Coronary artery (tissue), 2 donors: ENCODE measurements at places on chromosomes 5 and 9.
A peak's percentile ranks its signal among the peaks of the same experiment; 100 is the strongest.

- peak; percentile 11 for DNase-seq
These were observed 1.4 kb upstream of the SNX18 start for GRCh38 chr5:54516051-54516655.

- DNase-seq = no peak
These were observed 159.4 kb downstream of the KDM4C start for GRCh38 chr9:6917162-6917561.

DNA sequence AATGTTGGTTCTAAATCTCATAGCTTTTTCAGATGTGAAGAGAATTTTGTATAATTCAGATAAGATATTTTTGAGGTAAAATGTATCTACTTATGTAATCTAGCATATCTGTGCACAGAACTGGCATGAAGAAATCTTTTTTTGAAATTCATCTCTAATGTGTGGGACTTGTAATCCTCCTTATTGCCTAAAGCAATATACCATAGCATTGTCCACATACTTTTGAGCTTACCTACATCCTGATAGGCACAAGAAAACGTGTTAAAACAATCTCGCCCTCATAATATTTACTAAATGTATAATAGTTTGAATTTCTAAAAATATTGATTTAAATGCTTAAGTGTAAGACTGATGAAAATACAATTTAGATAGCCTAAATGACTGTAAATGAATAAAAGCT, 1686.5 kb upstream of the ACO1 start:
- no peak for DNase-seq

DNA sequence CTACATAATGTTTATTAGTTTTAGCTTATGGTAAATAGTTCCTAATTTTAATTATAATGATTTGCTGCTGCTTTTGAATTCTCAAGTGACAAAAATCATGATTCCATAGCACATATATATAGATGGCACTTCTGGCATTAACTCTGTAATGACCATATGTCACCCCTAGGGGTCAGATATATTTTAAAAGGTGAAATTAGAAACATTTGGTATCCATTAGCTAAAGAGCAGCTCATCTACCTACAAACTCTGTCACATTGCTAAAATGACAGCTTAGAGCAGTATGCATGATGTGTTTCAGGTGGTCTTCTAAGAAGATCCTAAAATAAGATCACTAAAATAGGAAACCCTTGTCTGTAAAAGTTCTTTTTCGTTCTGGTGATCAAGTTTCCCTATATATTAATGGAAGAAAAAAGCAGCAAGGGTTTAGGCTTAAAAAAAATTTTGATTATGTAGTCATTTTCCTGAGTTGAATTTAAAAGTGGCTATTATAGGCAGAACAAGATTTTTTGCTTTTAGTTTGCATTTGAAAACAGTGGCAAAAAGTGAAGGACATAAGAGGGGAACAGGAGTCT, 157.7 kb upstream of the POU5F2 start:
- DNase-seq = no peak

DNA sequence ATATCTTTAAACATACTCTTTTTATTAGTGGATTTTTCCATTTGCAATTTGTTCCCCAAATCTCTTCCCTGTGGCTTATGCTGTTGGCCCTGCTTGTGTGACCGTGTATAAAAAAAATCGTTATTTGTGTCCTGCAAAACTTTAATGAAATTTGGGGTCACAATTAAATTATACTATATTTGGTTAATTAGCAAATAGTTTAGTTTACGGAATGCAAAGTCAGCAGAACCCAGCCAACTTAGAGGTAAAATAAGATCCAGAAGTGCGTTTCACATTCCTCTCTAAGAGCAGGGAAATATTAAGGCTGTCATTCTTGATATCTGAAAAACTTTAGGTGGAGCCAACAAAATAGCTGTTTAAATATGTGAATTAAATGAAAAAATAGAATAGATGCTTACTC, 2023.5 kb upstream of the WWC1 start:
- DNase-seq = no peak

DNA sequence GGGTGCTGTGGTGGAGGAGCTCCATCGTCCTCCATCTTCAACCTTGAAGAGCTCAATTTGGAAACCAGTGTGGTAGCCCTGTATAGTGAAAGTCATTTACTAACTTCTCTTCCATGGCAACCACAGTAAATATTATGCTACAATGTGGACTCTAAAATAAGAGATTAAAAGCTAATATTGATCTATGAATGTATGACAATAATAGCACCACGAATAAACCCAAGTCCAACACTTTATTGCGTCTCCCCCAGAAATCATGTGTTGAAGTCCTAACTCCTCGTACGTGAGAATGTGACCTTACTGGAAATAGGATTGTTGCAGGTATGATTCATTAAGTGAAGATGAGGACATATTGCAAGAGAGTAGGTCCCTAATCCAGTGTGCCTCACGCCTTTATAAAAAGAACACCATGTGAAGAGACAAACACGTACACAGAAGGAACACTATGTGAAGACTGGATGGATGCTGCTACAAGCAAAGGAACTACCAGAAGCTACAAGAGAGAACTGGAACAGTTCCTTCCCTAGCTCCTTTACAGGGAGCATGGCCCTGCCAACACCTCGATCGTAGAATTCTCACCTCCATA, 276.2 kb downstream of the PDE4D start:
- no peak for DNase-seq

GRCh38 chr5:53037141-53037859, 48.1 kb downstream of the ITGA2 start:
- no peak for DNase-seq

GRCh38 chr5:54324651-54325271, 14.4 kb upstream of the ARL15 start:
- DNase-seq = no peak

- no peak for DNase-seq
These were observed 6.6 kb downstream of the GOLGA1 start for GRCh38 chr9:124934290-124934689.

GRCh38 chr9:134864821-134865190, 15.8 kb upstream of the FCN2 start:
- DNase-seq = peak; percentile 59

DNA sequence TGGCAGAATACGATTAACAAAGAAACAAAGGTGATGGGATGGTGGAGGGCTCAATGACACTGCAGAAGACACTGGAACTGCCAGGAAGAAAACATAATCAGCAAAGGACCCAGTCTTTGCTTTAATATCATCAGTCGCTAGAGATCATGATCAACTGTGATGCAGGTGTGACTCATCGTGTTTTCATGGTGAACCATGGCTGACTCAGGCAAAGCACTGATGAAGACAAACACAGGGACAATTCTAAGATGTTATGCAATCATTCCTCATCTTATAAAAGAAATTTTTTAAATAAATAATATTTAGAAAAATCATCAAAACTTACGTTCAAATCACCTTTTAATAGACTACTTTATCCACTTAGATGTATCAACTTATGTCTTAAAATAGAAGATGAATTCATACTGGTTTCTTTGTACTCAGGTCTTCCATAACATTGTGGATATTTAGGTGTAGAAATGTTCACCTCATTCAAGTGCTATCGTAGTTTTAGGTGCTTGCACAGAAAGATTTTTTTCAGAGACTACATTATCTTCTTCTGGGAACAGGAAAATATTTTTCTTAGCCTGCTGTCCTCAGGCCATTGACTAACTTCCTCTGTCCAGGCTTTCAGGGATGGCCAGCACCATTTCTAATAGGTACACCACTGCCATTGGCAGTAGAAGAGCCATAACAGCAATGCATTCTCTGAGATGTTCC, 673.4 kb upstream of the MEF2C start:
- no peak for DNase-seq

GRCh38 chr9:37534901-37535300, 41.3 kb downstream of the FBXO10 start:
- no peak for DNase-seq

DNA sequence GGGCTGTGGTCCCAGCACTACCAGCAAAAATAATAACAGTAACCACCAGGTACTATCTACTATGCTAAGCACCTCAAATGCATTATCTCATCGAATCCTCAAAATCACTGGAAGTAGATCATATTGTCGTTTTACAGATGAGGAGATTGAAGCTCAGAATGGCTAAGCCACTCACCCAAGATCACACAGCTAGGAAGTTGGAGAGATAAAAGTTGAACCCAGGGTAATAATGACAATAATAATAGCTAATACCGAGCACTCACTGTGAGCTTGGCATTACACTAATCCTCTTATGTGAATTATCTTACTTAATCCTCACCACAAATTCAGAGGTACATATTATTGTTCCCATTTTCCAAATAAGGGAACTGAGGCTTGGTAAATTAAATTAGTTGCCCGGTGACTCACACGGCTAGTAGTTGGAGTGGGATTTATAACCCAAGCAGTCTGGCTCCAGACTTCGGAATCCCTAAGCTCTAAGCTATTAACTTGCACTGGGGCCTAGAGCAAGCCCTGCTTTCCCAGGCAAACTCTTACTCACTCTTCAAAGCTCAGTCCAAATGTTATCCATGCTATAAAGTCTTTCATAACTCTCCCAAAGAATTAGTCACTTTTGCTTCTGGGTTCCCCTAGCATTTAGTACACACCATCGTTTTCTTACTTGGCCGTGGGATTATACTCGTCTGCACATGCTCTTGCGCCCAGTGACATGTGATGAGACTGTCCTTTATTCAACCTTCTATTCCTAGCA, 3.8 kb downstream of the ARSI start:
- no peak for DNase-seq

- no peak for DNase-seq
These were observed 129.4 kb upstream of the BASP1 start for GRCh38 chr5:17088051-17088450.

- no peak for DNase-seq
These were observed 310.2 kb downstream of the PDE4D start for GRCh38 chr5:59583151-59583809.

DNA sequence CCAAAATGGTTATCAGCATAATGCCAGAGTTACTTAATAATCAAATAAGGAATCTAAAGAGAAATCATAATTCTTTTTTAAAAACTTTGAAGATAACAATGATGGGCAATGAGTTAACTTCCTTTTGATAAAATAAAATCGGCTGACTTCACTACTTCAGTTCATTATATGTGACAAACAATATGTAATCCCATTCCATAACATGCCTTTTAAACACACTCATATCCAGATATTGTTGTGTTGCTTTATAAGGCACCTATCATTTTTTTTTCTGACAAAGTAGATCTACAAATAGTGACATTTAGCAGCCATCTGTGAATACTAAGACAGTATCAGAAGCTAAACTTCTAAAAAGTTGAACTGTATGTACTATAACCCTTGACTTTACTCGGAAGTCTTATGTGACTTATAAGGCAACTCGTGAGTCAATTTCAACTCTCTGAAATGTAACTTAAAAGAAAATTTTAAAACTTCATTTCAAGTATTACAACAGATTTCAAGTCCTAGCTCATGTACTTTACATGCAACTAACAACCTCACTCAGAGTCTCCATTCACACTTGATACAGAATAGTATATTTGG, 7.5 kb downstream of the ADAMTS6 start:
- no peak for DNase-seq

DNA sequence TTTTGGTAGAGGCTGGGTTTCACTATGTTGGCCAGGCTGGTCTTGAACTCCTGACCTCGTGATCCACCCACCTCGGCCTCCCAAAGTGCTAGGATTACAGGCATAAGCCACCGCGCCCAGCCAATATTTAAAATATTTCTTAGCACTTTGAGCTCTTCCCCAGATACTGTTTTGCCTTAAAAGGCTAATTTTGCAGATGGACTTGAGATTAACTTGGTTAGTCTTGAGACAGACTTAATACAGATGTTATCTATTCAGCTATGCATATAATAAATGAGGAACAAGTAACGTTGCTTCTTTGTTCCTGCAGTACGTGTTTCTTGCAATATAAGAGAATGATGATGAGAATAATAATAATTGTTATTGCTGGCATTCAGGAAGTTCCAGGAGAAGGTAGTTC, 56.3 kb downstream of the PCSK5 start:
- no peak for DNase-seq
